ENCODE measurements at places on chromosomes 7 and 10.

DNA sequence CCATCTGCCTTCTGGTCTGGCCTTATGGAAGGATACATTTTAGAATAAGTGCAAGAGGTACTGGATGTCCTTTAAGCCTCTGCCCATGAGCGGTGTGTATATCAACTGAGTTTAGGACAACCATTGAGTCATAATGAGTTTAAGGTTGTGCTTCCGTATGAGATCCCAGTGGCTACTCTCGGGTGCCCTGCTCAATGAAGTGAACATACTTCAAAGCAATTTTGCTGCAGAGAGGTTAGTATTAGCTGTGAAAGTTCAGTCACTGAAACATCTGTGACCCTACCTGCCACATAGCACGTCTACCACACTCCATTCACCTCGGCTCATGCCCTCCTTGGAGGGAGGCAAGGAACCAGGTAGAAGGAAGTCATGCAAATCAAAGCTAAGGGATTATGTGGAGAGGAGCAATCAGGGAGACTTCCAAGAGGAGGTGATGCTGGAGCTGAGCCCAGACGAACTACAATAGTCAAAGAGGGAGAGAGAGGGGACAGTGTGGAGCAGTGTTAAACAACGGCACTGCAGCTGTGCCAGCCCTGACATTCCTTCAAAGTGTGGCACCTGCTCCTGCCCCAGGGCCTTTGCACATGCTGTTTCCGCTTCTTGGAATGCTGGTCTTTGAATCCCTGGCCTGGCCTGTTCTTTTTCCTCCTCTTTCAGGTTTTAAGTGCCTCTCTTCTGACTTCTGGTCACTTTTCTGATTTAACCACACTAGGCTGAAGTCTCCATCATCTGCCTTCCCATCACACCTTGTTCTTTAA lies 25.4 kb downstream of the BTBD16 start:
- no peak for DNase-seq

- DNase-seq, result no peak
These were observed 5.9 kb upstream of the ANKRD7 start for GRCh38 chr7:118218413-118219156.

DNA sequence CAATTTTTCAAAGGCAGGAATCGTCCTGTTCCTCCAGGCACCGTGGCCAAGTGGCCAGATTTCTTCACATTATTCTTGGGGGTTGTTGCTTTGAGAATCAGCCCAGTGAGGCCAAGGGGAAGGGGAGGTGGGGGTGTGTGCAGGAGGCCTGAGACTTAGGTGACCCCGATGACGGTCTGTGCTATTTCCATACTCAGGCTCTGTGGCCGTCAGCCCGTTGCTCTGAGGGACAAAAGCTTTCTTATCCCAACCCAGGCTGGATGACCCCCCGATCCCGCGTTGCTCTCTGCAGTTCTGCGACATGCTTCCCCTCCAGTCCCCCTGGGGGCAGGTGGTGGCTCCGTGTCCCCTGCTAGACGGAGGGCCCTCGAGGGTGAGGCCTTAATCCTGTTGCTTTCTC lies 14.2 kb downstream of the DOCK1 start:
- no peak for DNase-seq

- no peak for DNase-seq
These were observed 1.3 kb upstream of the LRRC18 start for GRCh38 chr10:48940958-48941357.

DNA sequence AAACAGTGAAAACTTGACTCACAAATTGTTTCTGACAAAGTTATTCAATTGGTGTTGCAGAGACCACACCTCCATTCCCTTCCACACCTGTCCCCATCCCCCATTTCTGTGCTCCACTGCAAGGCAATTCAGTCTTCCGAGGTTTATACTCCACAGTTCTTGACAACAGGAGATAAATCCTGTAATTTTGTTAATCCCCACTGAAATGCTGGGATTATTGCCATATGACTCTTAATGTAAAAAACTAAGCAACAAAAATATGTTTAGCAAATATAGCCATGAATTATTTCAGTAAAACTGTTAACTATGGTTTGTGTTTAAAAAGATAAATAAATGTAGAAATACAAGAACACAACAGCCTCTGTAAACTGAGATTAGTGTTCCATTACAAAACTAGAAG lies 170.1 kb upstream of the SEMA3D start:
- no peak for DNase-seq

- DNase-seq, result no peak
These were observed 1106.2 kb upstream of the CELF2 start for GRCh38 chr10:9911488-9911887.

DNA sequence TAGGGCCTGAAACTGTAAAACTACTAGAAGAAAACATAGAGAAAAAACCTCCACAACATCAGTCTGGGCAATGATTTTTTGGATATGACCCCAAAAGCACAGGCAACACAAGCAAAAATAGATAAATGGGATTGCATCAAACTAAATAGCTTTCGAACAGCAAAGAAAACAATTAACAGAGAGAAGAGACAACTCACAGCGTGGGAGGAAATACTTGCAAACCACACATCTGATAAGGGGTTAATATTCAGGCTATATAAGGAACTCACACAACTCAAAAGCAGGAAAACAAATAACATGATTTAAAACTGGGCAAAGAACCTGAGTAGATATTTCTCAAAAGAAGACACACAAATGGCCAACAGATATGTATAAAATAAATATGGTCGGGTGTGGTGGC lies 7.7 kb upstream of the GSTK1 start:
- DNase-seq, result no peak

GRCh38 chr10:48797830-48798229 lies 113.2 kb downstream of the WDFY4 start:
- DNase-seq, result no peak

DNA sequence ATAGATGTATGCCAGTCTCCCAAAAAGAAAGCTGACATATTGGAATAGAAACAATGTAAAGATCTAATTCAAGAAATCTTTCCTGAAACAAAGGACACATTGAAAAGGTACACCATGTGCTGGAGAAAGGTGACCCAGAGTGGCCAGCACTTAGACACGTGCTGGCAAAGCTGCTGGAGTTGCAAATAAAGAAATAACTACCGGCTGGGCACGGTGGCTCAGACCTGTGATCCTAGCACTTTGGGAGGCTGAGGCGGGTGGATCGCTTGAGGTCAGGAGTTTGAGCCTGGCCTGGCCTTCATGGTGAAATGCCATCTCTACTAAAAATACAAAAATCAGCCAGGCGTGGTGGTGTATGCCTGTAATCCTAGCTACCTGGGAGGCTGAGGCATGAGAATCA lies 35.9 kb downstream of the PKD1L1 start:
- no peak for DNase-seq

DNA sequence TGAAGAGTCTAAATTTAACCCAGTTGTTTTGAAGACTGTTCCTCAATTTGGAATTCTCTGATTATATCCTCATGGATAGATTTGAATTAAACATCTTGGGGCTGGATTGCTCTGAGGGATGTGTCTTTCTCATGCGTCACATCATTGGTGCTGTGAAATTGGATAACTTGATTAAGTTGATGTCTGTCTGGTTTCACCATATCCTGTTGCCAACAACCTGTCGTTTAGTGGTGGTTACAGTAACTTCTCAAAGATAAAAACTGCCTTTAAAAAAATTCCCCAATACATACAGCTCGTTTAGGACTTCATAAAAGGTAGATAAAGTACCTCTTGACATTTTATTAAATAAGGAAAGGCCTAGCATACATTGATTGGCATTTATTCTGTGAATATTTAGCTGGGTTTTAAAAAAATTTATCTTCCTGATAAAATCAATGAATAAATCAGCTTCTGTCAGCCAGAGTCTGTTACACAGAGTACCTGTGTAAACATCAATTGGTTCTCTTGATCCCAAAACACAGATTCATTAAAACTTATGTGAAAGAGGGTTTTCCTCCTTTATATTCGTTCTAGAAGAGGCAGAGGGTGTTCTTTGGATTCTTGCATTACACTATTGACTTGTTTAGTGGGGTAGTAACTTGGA lies 10.5 kb downstream of the CRCP start:
- DNase-seq, result no peak

GRCh38 chr7:92296880-92297445 lies 51.2 kb downstream of the ANKIB1 start:
- DNase-seq, result no peak

- DNase-seq, result no peak
These were observed 30.2 kb downstream of the SLC39A12 start for GRCh38 chr10:17981766-17982380.

DNA sequence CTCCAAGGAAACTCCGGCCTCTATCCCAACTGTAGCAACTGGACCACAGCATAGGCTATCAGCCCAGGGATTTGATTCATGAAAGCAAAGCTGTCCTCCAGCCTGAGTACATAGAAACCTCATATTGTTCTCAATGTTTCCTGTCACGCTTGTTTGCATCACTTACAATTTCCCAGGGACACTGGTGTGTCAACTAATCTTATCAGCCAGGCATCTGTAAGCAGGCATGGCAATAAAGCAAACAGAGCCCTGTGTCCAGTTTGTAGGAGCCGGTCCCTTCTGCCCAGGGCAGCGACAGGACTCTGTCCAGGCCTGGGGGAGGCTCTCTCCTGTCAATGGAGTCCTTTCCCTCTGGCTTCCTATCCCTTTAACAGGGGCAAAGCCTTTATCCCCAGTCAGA lies 23.0 kb upstream of the CDHR3 start:
- DNase-seq, result no peak

GRCh38 chr7:91462316-91462715 lies 198.1 kb downstream of the FZD1 start:
- DNase-seq, result no peak
